Activated naive CD4-positive, alpha-beta T cell treated with anti-CD3 and anti-CD28 coated beads, Interleukin-2, amount 10 ng/mL, durations not matched to agents 5 hours and 36 hours (primary cell): ENCODE measurements at places on chromosomes 16 and 17. TPM values are rescaled to one million over a fixed set of nuclear protein-coding genes. Genes with fewer than 3 reads are reported as not detected.

CLEC3A gene
- total RNA-seq, result not detected

SEPTIN1 gene
- 383 TPM for total RNA-seq

KRT15 gene
- not detected for total RNA-seq

KRTAP17-1 gene
- total RNA-seq, result not detected

PDILT gene
- not detected for total RNA-seq

IL17C gene
- not detected for total RNA-seq

TAT gene
- not detected for total RNA-seq

KCNH4 gene
- 0.10 TPM for total RNA-seq

SAMD14 gene
- total RNA-seq, result 0.43 TPM

COA3 gene
- total RNA-seq, result 37.4 TPM

CD7 gene
- 240 TPM for total RNA-seq

CA4 gene
- not detected for total RNA-seq

CCL1 gene
- 0.58 TPM for total RNA-seq

TMEM204 gene
- total RNA-seq, result 64.2 TPM
